ENCODE measurements at places on chromosomes 1 and 21. TPM values are rescaled to one million over a fixed set of nuclear protein-coding genes. Genes with fewer than 3 reads are reported as not detected.

OR2L8 gene
- total RNA-seq = not detected

DNA sequence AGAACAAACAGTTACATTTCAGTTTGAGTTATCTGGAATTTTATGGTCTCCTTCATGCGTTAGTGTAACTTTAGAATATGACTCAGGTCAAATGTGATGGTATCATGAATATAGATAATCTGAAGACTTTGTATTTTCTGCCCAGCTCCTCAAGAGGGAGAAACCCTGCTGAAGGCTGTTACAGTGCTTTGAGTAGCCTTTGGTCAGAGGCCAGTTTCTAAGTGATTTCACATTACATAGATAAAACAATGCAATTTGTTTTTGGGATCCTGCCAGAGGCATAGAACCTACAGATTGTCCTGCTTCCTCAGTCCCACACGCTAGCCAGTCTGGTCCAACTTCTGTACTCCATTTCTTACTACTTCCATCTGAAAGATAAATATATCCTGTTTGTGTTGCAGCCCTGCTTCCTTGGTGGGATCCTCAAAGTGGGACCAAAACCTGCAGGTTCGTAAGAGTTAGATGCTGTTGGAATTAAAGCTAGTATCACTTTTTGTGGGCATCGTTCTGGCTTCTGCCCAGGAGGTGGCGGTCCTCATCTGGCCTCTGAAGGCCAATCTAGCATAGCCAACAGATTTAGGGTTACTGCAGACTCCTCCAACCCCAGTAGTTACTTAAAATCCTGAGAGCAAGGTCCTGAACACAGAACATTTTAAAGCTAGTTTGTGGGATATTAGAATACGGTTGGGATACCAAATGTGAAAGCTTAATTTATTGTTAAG is 645.8 kb upstream of the USP24 start:
- DNase-seq = no peak

TNFAIP8L2 gene
- 18.5 TPM for total RNA-seq

DNA sequence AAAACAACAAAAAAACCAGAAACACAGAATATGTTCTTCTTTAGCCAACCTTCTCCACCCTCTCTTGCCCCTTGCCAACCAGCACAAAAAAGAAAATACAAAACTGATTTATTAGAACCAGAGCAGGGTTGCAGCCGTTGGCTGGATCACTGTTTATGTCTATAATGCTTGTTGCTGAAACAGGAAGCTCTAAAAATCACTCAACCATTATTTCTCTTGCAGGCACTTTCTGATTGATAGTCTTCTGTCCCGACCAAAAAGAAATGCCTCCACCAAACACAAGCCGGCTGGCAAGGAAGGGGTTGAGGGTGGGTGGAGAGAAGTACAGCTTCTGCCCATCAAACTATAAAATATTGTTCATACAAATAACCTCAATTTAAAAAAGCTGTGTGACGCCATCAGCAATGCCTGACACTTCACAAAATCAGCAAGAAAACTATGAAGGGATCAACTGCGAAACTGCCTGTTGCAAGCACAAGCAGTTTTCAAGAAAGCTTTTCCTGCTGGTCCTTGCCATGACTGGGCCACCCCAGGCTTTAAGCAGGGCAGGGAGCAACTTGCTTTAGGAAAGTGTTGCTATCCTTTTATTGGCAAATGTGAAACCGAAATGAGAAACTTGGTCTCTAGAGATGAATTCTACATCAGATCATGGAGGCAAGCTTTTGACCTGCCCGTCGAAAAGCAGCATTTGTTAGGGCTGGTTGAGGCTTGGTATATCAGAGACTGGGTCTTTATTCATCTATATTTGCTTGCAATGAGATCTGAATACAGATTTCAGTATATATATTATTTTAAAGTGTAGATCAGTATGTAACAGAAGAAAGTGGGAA is 174.2 kb downstream of the RUNX1 start:
- DNase-seq = no peak

DNA sequence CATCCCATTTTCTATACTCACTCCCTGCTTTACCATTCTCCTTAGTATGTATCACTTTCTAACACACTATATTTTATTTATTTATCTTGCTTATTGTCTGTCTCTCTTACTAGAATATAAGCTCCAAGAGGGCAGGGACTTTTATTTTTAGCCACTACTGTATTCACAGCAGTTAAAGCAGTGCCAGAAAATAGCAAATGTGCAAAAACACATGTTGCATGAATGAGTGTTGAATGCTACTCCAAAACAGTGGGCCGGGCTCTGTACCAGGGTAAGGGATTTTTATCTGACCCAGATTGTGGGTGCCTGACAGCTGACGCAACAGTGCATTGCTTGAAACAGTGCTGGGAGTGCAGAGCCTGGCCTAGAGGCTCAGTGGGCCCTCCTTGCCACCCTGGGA is 24.7 kb downstream of the COL16A1 start:
- no peak for DNase-seq

IL20 gene
- not detected for total RNA-seq

DNA sequence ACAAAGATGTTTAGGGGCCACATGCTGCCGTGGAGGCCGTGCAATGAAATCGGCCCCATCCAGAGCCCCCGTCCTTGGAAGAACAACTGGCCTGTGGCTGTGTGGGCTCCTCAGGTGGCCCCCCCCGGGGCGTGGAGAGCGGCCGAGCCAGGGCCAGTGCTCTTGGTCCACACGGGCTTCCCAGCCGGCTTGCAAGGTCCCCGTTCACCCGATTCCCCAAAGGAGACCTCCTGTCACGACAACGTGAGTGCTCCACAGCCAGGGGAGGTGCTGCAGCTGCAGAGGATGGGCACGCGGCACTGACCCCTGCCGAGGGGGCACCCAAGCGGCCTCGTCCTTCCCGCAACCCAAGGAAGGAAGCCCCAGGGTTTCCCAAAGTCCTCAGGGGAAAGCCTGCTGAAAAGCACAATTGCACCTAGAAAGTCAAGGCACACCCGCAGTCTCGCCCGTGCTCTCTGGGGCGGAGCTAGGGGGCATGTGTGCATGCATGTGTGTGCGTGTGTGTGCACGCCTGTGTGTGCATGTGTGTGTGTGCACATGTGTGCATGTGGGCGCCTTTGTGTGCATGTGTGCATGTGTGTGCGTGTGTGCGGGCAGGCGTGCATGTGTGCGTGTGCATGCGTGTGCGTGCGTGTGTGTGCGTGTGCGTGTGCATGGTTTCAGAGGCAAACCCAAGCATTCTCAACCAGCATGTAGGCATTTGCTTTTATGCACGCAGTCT is 48.2 kb downstream of the SLX9 start:
- DNase-seq = no peak

DNA sequence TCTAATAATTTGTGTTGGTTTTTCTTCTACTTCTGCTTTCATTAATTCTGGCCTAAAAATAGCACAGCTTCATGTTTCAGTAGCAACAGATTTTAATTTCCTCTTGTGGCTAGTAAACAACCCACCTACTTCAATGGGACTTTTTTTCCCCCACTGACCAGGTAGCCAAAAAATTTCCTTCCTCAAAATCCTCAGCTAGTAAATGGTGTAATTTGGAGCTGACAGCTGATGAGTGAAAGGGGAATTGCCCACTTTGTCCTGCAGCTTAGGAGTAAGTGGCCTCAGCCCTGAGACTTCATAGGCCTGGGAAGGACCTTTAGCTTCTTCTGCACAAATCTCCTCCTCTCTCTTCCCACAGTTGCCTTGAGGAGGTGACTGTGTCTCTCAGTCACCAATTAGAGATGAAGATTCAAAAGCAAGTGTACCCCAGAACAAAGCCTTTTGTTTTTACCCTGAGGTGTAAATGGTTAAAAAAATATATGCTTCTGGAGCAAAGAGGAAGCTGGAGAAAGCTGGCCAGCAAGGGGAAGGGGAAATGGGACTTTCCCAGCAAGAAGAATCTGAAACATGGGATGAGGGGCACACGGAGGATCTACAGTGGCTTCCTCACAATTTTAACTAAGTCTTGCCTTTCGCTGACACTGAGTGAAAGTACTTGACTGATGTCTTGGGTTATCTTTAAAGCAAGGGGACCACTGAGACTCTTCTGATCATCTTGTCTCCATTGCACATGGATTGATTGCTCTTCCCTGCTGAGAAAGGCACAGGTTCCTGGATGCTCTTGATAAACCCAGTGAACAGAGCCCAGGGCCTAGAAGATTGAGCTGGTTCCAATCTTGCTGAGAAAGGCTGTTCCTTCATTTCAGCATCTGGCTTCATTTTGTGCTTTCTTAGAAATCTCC is 35.8 kb upstream of the VCAM1 start:
- no peak for DNase-seq

S100A5 gene
- 2.0 TPM for total RNA-seq

DNA sequence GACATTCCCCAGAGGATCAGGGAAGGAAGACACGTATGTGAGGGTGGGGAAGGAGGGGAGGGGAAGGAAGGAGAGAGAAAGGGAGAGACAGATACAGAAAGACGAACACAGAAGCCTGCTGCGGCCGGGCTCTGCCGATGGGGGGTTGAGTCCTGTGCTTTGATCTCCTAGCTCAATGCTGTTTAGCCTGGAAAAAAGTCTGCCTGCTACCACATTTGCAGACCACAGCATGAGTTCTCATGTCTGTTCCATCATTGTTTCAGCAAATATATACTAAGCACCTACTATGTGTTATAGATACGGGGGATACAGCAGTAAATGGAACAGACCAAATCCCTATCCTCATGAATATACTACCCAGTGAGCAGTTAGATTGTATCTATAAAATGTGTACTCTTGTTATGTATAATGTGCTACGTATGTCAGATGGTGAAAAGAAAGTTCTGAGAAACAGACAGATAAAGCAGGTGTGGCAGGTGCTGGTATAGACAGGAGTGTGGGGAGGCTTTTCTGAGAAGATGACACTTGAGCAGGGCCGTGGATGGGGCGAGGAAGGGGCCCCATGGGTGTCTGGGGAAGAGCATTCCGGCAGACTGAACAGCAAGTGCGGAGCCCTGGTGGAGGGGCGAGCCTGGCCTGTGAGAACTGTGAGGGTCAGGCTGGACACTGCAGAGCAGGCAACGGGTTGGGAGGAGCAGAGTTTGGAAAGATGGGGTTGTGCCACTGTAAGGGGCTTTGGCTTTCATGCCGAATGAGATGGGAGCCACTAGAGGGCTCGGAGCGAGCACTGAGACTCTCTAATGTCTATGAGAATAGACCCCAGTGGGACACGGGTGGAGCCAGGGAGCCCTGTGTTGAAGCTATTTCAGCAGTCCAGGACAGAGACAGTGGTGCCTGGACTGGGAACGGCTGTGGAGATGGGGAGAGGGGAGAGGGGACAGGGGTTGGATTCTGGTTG is 34.1 kb downstream of the KIAA1614 start:
- no peak for DNase-seq

DNA sequence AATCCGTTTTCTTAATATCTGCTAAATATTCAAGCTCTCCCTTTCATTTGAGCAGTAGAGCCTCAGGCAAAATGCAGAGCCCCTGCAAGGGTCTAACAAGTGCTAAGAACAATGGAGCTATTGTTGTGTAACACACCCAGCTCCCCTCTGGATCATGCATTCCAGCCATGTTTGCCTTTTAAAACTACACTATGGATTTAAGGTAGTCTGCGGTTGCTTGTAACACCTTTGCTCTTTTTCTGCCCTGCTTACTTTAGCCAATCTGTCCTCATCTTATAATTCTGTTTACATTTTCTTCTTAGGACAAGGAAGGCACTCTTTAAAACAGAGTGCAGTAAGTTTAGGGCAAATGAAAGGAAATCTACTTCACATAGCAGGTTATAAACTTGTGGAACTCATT is 60.0 kb upstream of the C1orf105 start:
- no peak for DNase-seq

UBE2U gene
- total RNA-seq = 0.52 TPM

- DNase-seq = no peak
These were observed 24.4 kb upstream of the GPR153 start for GRCh38 chr1:6285336-6285735.

FCAMR gene
- total RNA-seq = not detected

DNA sequence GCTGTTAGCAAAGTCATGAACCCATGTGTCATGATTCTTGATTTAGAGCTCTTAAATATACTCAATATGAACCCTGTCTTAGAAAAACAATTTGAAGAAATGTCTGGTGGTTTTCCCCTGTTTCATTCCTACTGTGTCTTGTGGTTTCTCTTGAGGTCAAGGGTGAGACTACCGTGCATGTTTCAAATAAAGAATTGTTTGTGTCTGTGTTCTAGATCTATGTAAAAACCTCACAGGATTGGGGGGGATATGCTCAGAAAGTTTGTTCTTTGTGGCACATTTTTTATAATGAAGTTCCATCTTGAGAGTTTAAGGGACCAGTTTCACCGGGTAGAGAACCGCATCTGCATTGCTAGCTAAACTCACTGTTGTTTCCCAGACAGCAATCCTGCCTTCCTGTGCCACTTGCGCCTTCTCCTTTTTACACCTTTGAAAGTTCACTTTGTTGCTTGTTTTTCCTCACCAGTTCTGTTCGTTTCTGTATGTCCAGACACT is 30.9 kb upstream of the CACYBP start:
- DNase-seq = no peak

CYP4A22 gene
- total RNA-seq = not detected

GRCh38 chr1:223737342-223737741 is 25.0 kb downstream of the CAPN2 start:
- DNase-seq = no peak

- no peak for DNase-seq
These were observed 251.3 kb downstream of the PCP4 start for GRCh38 chr21:40118527-40118926.

SYTL1 gene
- 35.1 TPM for total RNA-seq

DNA sequence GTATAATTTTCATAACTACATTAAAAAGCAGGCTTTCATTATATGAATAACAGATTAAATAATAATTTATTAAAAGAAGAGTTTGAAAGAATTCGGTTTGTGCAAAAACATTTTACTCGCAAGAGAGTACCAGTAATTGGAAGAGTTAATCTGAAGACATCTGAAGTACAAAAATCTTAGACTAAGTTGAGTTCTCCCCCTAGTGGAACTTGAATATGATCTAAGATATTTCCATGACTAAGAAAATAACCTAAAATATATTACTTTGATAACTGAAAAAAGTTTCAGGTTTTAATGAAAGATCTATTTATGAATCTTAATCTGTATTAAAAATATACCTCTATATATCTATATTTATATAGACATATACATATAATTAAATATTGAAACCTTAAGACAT is 112.5 kb upstream of the GFI1 start:
- DNase-seq = no peak

DNA sequence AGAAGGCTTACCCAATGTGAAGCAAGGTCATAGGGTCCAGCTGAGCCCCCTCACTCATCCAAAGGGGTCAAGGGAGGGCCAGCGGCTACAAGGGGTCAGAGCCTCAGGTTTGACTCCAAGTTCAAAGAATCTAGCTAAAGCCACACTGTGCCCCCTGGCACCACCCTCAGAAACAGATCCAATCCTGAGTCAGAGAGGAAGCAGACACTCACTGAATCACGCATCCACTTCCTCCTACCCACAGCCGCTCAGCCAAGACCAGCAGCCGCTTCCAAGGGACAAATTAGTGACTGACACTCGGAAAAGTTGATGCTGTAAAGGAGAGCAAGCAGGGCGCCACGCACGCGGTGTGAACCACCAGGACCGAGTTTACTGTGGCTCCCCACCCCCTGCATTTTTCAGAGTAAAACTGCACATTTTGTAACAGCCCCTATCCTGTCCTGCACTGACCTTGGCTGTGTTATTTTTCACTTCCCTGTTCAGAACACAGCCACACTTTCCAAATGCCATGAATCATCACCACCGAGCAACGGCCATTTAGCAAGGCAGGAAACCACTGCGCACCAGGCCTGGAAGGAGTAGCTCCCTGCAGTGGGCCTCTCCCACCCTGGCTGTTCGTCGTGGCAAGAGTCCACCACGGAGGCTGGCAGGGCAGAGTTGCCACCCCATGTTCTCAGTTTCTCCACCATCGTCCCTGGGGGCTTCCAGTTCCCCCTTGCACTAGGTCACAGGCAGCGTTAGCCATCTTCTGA is 147.8 kb downstream of the TOMM20 start:
- peak; percentile 75 for DNase-seq

EPHB2 gene
- total RNA-seq = not detected

NBPF1 gene
- total RNA-seq = 6.5 TPM

GRCh38 chr21:30340714-30341573 is 3.5 kb upstream of the KRTAP27-1 start:
- DNase-seq = peak; percentile 26

All from activated naive CD4-positive, alpha-beta T cell treated with anti-CD3 and anti-CD28 coated beads, Interleukin-2, amount 50 U/mL, for 72 hours (primary cell).